PC-3 (cell line): ENCODE measurements at places on chromosomes 1 and 21. TPM values are rescaled to one million over a fixed set of nuclear protein-coding genes. Genes with fewer than 3 reads are reported as not detected.

ELOA gene
- 50.7 and 50.9 TPM in 2 replicates for total RNA-seq

- H3K4me3 ChIP-seq = no peak overlapping the region
- H3K27ac ChIP-seq = no peak overlapping the region
- H3K4me1 ChIP-seq = no peaks in the 10 kb centered on the region
- no peak for DNase-seq
- no peaks in the 10 kb centered on the region for H3K27me3 ChIP-seq
Observed at GRCh38 chr1:22639286-22639685, 2.9 kb downstream of the C1QA start.

NOS1AP gene
- 1.6 and 2.6 TPM in 2 replicates for total RNA-seq

CR1L gene
- total RNA-seq = not detected in 2 replicates

- no peak overlapping the region for H3K27ac ChIP-seq
- DNase-seq = no peak
- H3K36me3 ChIP-seq = no peaks in the 10 kb centered on the region
- H3K4me1 ChIP-seq = no peaks in the 10 kb centered on the region
- no peak overlapping the region for H3K4me3 ChIP-seq
Observed at GRCh38 chr1:114524944-114525343, 13.9 kb upstream of the TRIM33 start.

GRCh38 chr1:63798284-63798683 is 24.5 kb downstream of the ROR1 start:
- no peaks in the 10 kb centered on the region for H3K27me3 ChIP-seq
- DNase-seq = no peak
- H3K36me3 ChIP-seq = no peaks in the 10 kb centered on the region
- no peaks in the 10 kb centered on the region for H3K4me1 ChIP-seq

GRCh38 chr1:106751002-106751401 is 305.5 kb upstream of the PRMT6 start:
- H3K4me1 ChIP-seq = peaks cover 18% of the 10 kb centered on the region
- H3K27ac ChIP-seq = no peak overlapping the region
- H3K36me3 ChIP-seq = no peaks in the 10 kb centered on the region
- H3K27me3 ChIP-seq = no peaks in the 10 kb centered on the region

CHI3L1 gene
- not detected in 2 replicates for total RNA-seq

DNA sequence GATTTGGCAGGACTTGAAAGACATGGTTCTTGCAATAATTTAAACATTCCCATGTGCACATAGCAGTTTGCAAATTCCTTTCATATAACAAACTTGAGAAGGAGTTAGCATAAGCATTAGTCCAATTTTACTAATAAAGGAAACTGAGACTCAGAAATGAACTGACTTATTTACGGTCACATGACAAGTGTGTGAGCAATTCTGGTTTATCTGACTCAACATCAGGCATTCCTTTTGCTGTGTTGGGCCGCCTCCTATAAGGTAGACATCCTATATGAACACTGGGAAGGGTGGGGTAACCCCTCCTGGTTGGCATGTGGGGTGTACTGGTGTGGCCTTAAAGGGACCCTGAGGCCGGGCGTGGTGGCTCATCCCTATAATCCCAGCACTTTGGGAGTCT is 8.5 kb upstream of the CPT2 start:
- H3K27me3 ChIP-seq = no peaks in the 10 kb centered on the region
- peaks cover 21% of the 10 kb centered on the region for H3K4me1 ChIP-seq
- no peak overlapping the region for H3K27ac ChIP-seq

C1orf116 gene
- 34.9 and 36.2 TPM in 2 replicates for total RNA-seq

- H3K36me3 ChIP-seq = no peaks in the 10 kb centered on the region
- peaks cover 8% of the 10 kb centered on the region; the same call in 1 of the 2 replicates for H3K4me1 ChIP-seq
- no peak overlapping the region for H3K4me3 ChIP-seq
- H3K27me3 ChIP-seq = no peaks in the 10 kb centered on the region
- no peak overlapping the region for H3K27ac ChIP-seq
- no peak for DNase-seq
Observed at GRCh38 chr1:8651236-8651890, 166.1 kb downstream of the RERE start.

GRCh38 chr1:219173434-219173757 is 282 bp upstream of the LYPLAL1 start:
- no peak for DNase-seq
- H3K27me3 ChIP-seq = no peaks in the 10 kb centered on the region
- H3K36me3 ChIP-seq = no peaks in the 10 kb centered on the region
- H3K4me1 ChIP-seq = peaks cover 47% of the 10 kb centered on the region
- H3K27ac ChIP-seq = no peak overlapping the region

DNA sequence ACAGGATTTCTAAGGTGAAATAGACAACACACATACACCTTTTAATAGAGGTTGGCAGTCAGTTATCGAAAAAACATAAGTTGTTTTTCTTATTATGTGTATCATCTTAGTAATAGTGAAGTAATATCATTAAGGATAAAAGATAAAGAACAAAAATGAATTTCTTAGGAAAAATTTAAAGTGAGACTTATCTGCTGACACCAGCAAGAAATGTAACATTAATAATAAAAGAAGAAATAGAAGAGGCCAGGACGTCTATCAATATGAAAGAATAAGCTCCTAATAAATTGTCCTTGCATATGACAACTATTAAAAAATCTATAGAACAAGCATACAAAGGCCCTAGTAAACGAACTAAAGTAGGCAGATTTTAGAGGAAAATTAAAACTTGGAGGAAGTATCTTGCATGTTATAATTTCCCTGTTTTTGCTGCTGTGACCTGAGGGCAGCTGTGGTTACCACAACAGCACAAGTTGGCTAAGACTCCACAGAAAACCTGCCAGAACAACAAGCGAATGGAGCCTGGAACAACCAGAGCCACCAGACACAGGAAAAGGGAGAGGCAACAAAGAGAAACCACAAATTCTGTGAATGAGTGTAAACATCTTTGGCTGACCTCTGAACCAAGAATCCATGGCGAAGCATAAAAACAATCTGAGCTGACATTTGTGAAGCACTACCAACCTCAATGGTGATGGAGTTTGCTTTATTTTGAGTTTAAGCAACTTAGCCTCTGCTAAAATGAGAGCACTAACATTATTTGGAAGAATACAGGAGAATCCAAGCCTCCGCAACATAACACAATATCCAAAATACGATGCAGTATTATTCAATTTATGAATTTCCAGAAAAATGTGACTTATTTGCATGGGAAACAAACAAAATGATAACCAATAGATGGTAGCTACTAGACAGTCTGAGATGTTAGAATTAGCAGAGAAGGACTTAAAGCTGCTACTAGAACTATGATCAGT is 207.5 kb downstream of the KCNT2 start:
- H3K36me3 ChIP-seq = no peaks in the 10 kb centered on the region
- 0 out of 2 replicates have a peak, but pooled peaks cover 9% of the 10 kb centered on the region for H3K4me1 ChIP-seq
- peak; percentile 43 for DNase-seq
- H3K4me3 ChIP-seq = no peak overlapping the region
- no peaks in the 10 kb centered on the region for H3K27me3 ChIP-seq
- H3K27ac ChIP-seq = no peak overlapping the region

GRCh38 chr21:38979271-38980121 is 173.8 kb downstream of the ETS2 start:
- DNase-seq = peak; percentile 35
- H3K4me3 ChIP-seq = no peak overlapping the region
- no peaks in the 10 kb centered on the region for H3K36me3 ChIP-seq
- peaks cover 5% of the 10 kb centered on the region; the same call in 1 of the 2 replicates for H3K4me1 ChIP-seq
- no peak overlapping the region for H3K27ac ChIP-seq

DNA sequence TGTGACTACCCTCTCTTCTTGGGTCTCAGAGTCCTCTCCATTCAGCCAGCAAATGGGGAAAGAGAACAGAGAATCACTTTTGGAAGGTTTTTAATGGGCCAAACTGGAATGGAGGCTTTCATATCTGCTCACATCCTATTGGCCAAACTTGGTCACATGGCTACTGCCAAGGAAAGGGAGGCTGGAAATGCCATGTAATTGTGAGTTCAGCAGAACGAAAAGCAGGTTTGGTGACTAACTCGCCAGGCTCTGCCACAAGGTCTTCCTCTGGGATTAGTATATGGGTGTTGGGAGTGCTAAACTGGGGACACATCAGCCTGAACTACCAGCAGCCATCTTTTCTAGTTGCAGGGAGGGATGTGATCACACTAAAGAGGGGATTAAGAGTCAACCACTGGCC is 19.2 kb downstream of the RD3 start:
- H3K4me3 ChIP-seq = no peak overlapping the region
- H3K27me3 ChIP-seq = peaks cover 13% of the 10 kb centered on the region
- no peaks in the 10 kb centered on the region for H3K36me3 ChIP-seq

S100A6 gene
- 1,818 and 2,572 TPM in 2 replicates for total RNA-seq

DNA sequence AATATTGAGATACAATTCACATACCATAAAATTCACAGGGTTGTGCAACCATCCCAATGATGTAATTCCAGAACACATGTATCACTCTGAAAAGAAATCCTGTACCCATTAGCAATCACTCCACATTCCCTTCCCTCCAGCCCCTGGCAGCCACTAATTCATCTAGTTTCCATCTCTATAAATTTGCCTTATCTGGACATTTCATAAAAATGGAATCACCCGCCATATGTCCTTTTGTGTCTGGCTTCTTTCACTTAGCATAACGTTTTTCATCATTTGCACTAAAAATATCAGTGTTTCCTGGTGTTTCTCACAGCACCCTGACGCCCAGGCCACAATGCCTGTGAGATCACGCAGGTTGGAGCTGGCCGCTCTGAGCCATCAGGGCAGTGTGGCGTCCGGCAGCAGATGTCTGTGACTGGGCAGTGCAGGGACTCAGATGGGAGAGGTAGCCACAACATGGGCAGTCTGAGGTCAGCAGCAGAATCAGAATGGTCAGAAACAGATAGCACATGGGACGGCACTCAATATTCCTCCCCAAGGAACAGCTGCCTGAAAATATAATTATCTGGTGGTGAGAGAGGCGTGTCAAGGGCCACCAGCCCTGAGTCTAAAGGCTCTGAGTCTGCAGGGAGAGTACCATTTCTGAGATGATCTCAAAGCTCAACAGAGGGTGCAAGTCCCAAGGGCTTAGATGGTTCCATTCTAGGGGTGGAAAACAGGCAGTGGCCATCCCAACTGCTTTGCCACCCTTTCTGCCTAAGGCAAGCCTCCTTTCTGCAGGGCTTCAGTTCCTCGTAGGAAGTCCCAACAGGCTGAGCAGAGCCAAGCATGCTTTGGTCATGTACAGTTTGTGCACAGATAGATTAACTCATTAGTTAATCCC is 129.4 kb upstream of the EDN2 start:
- no peak for DNase-seq
- H3K27ac ChIP-seq = no peak overlapping the region

MANEAL gene
- 47.6 and 54.1 TPM in 2 replicates for total RNA-seq
